ENCODE measurements at places on chromosomes 1 and 21. TPM values are rescaled to one million over a fixed set of nuclear protein-coding genes. Genes with fewer than 3 reads are reported as not detected.

ANGPTL1 gene
- total RNA-seq = 7.5 TPM

C4BPA gene
- 0.08 TPM for total RNA-seq

GRCh38 chr1:48547561-48548220 lies 75.7 kb upstream of the SPATA6 start:
- DNase-seq = no peak

- no peak for DNase-seq
Measured at GRCh38 chr1:94884507-94884906, 42.4 kb downstream of the CNN3 start.

- DNase-seq = peak; percentile 39
Measured at GRCh38 chr21:42650441-42651421, 2.7 kb upstream of the PDE9A start.

SPATA6 gene
- 9.8 TPM for total RNA-seq

FAM72C gene
- total RNA-seq = not detected

DNA sequence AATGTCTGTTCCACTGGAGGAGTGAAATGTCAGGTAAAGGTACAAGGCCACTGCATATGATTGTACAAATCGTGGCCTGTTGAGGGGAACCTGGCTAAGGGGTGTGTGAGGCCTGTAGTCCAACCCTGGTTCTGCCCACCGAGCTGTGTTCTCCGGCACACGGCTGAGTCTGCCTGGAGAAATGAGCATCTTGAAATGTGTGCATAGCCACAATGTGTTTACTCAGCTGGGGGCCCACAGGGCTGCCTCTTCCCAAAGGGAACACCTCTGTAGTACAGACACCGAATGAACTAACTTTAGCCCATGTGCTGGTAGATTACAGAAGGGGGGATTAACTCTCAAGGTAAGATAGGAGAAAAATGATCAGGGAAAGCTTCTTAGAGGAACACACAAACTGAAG lies 30.2 kb downstream of the AK4 start:
- DNase-seq = no peak

S100A12 gene
- 2.4 TPM for total RNA-seq

DNA sequence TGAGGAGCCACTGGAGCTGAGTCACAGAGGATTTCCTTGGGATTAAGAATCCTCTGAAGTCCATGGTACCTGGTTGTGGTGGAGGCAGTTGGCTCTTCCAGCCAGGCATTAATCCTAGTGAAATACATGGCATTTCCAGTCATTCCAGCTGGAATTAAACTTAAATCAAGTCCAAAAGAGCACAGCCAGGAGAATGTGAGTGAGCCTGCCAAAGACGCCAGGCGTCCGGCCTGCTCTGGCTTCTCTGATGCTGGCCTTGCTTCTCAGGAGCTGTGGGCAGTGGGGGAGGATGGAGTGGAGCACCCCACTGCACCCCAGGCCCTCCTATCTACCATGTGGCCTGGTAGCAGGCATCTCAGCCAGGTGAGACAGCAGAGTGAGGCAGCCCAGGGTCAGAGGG lies 23.4 kb upstream of the TENT5C start:
- no peak for DNase-seq

DNA sequence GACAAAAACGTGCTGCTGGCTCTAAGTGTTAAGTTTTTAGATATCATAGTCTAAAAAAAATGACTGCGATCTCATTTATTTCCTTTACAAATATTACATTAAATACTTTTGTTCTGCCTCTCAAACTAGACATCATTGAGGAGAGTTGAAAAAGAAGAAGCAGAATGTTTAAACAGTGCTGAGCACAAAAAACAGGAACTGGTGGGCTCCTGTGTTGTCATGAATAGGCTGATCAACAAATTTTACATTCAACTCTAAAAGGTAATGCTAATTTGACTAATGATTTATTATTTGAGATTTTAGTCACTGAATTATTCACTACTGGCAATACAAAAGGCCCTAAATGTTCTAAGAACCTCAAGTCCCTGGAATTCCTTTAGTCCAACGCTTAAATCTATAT lies 66.1 kb downstream of the GPATCH2 start:
- DNase-seq = no peak

- DNase-seq = no peak
Measured at GRCh38 chr21:26425576-26425975, 147.5 kb downstream of the CYYR1 start.

GRCh38 chr1:87052961-87053360 lies 138.5 kb downstream of the HS2ST1 start:
- no peak for DNase-seq

WLS gene
- total RNA-seq = 93.2 TPM

DNA sequence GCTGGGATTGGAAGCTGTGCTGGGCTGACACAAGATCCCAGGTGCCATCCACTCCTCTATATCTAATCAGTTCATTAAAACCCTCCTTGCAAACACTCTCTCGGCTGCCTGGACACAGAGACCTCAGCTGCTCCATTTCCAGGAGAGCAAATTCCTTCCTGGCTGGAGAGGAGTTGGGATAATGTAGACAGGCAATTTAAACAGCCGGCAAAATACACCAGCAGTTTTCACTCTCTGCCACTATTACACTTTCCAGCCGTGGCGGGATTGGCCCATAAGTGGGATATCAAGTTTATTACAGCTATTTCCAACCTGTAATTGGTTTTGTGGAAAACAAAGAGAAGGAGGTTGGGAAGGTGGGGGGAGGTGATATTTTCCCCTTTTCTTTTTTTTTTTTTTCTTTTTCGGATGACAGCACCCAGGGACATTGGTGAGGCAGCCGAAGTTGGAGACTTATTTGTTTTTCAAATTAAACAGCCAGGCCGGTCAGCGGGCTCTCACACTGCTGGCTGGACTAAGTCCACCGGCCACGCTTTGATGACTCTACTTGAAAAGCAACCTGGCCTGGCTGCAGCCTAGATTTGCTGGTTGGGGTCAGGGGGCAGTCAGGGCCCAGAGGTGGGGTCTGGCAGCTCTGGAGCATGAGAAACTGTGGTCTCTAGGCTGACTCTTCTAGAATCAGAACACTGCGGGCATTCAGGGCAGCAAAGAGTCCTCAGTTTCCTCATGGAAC lies 177.4 kb downstream of the IGSF21 start:
- no peak for DNase-seq

GRCh38 chr21:40146216-40146837 lies 279.1 kb downstream of the PCP4 start:
- DNase-seq = no peak

GRCh38 chr1:215082532-215083382 lies at the start of gene KCNK2:
KCNK2 (plus strand) TSS chr1:215082737; CDS start chr1:215083386, 649 bp downstream.
- peak; percentile 31 for DNase-seq

GRCh38 chr1:26581287-26581651 lies 51.7 kb downstream of the RPS6KA1 start:
- no peak for DNase-seq

BMP8A gene
- 0.30 TPM for total RNA-seq

DNA sequence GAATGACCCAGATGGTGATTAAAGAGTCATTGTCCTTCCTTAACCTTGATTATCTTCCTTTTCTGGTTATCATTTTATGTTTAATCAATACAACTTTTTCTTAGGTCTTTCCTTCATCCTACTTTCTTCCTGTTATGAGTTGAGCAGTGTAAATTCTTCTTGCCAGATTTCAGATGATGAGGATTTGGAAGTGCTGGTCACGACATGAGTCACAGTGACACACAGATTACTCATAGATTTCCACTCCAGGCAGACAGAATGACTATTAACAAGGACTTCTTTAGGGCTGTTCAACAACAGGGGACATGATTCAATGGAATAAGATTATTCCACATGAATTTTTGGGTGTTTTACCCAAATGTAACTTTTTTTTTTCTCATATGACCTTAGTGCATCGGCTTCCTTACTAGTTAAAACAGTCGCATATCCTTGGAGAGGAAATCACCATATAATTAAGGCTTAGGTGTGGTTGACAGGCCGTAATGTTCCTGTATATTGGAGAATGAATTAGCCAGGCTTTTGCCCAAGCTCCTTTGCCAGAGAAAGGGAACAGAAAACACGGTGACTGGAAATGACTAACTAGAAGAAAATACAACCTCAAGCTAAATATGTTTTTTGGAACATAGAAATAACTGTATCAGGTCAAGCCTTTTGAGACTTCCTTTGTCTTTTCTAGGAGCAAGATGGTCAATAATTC lies 44.2 kb downstream of the PRRX1 start:
- DNase-seq = no peak

GRCh38 chr1:42963378-42964043 lies 4.8 kb upstream of the SLC2A1 start:
- no peak for DNase-seq

DNA sequence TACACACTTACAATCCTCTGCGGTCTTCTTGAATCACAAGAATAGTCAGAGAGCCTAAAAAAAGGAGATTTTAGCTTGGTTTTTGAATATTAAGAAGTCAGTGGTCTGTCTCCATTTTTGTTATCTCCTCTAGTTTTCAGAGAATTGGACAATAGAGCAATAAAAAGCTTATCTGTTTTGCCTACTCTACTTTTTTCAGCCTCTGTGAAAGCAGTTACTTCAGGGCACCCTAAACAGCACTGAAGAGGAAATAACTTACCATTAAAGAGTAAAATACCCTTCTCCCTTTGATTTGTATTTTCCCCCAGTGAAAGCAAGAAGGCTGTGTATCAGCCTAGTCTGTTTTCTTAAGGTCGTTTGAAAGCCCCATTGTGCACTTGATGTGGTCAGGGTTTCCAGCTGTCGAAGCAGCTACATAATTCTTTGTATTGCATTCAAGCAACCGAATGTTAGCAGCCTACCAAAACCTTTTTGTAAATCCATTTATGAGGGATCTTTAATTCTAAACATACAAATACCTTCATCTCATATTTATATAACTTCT lies 1.0 kb downstream of the NTMT2 start:
- no peak for DNase-seq

DNA sequence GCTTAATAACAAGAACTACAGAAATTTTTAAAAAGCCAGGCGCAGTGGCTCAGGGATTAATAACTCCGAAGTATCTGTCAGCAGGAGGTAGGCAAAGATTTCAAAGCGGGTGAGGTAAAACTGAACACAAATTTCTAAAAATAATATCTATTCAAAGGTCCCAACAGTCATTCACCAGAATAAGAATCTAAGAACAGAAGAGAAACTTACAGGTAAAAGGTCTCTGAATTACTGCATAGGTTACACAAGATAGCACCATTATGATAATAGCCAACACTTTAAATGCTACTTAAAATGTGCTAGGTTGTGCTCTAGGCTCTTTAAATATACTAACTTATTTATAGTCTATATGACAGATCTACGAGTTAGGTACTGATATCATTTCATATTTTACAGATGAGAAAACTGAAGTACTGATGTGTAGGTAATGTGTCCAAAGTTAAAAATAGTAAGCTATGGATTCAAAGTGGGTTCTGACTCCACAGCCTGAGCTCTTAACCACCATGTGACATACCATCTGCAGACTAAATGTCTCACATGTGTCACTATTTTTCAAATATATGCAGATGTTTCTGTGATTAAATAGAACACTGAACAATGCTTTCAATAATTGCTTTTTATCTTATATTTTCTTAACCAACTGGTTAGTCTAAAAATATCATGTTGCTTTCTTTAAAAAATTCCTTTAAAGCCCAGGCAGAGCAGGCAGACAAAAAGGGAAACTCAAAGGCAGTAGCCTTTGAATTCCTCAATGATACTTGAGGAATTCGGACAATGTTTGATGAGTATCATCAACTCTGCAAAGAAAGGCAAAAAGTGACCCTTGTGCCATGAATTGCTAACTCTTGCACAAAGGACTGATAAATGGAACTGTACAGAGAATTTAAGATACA lies 80.5 kb upstream of the TTC39A start:
- DNase-seq = no peak

GRCh38 chr1:46697053-46697452 lies 21.9 kb downstream of the EFCAB14 start:
- DNase-seq = no peak

AGMAT gene
- 0.11 TPM for total RNA-seq

F3 gene
- total RNA-seq = 21.5 TPM

GRCh38 chr1:109628540-109629321 lies 9.1 kb downstream of the AMPD2 start:
- no peak for DNase-seq

- DNase-seq = peak; percentile 38
Measured at GRCh38 chr1:1173793-1174415, at the start of gene TTLL10. TTLL10 (plus strand) TSS chr1:1173880; CDS start chr1:1179216, 5,336 bp downstream.

TCP10L gene
- 2.4 TPM for total RNA-seq

DNA sequence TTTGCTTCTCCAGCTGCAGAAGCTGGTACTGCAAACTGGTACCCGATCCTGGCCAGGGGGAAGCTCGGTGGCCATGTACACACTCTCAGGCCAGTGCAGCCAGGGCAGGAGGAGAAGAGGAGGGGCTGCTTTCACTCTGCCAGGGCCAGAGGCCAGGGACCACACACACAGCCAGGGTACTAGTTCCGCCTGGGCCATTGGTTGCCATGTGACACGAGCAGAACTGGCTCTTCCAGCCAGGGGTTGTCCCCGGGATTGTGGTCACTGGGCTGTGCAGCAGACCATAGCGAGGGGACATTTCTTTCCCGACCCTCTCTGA lies 3.7 kb upstream of the SHISAL2A start:
- no peak for DNase-seq

DNA sequence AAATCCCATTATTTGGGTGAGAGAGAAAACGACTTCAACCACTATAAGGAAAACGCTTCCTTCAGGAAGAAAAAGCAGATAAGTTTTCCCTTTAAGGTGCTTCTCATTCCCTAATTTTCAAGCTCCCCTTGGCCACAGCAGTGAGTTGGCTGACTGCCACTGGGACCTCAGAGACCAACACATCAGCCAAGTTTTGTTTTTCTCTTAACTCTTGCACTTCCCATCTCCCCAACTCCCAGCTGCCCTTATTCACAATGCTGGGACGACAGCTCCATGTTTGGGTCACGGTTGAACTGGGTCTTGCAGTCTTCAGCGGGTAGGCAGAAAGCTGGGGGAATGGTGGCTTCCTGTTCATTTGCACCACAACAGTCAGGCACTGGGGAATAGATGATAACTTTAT lies 18.9 kb downstream of the SGIP1 start:
- DNase-seq = peak; percentile 58

- peak; percentile 44 for DNase-seq
Measured at GRCh38 chr1:6099787-6100765, 54.4 kb downstream of the KCNAB2 start.

DNA sequence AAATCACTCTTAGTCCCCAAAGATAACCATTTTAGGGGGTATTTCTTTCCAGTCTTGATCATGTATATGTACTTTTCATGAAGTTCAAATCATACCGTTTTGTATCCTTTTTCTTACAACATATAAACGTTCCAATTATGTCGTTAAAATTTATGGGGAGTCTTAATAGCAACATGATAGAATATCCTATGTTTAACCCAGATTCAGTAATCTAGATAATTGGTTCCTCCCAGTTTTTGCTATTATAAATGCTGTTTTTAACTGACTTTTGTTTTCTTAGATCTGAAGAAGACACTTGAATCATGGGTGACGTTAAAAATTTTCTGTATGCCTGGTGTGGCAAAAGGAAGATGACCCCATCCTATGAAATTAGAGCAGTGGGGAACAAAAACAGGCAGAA lies 3.1 kb downstream of the DHX9 start:
- DNase-seq = no peak
